ENCODE measurements at places on chromosomes 2 and 18.

DNA sequence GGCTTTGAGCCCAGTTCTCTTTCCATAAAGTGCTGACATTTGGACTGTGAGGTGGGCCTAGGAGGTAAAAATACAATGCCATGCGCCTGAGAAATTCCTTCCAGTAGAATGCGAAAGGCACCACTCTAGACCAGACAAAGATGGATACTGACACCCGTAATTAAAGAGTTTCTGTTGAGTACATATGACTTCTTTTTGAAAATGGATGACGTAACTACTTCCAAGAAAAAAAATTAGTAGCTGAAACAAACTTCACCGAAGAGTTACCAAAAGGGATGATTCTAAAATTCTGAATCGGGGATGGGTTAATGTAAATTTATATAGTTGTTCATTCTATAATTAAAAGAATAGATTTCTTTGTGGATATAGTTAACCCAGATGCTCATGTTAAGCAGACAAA, 146.8 kb downstream of the ALK start:
- no peak for DNase-seq

GRCh38 chr2:232492236-232492848, 4.7 kb upstream of the ECEL1 start:
- DNase-seq = no peak

DNA sequence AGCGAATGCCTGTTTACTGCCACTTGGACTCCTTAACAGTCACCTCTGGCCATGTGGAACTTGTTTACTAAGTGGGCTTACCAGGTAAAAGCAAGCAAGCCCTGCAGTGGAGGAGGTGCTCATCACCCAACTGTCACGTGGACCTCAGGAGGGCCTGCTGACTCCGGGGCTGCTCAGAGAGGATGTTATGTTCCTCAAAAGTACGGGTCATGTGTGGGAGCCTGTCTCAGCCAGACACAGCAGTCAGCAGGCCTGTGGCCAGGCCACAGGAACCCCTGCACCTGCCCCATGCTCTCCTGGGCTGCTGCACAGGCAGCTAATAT, 36.2 kb downstream of the AMER3 start:
- DNase-seq = no peak

GRCh38 chr2:109679626-109680025, 65.5 kb downstream of the SOWAHC start:
- DNase-seq = no peak

DNA sequence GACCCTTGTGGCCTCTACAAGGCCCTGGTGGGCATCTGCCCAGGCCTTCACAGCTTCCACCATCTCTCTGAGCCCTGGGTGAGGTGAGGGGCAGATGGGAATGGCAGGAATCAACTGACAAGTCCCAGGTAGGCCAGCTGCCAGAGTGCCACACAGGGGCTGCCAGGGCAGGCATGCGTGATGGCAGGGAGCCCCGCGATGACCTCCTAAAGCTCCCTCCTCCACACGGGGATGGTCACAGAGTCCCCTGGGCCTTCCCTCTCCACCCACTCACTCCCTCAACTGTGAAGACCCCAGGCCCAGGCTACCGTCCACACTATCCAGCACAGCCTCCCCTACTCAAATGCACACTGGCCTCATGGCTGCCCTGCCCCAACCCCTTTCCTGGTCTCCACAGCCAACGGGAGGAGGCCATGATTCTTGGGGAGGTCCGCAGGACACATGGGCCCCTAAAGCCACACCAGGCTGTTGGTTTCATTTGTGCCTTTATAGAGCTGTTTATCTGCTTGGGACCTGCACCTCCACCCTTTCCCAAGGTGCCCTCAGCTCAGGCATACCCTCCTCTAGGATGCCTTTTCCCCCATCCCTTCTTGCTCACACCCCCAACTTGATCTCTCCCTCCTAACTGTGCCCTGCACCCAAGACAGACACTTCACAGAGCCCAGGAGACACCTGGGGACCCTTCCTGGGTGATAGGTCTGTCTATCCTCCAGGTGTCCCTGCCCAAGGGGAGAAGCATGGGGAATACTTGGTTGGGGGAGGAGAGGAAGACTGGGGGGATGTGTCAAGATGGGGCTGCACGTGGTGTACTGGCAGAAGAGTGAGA, 2.0 kb downstream of the PROC start:
- no peak for DNase-seq

DNA sequence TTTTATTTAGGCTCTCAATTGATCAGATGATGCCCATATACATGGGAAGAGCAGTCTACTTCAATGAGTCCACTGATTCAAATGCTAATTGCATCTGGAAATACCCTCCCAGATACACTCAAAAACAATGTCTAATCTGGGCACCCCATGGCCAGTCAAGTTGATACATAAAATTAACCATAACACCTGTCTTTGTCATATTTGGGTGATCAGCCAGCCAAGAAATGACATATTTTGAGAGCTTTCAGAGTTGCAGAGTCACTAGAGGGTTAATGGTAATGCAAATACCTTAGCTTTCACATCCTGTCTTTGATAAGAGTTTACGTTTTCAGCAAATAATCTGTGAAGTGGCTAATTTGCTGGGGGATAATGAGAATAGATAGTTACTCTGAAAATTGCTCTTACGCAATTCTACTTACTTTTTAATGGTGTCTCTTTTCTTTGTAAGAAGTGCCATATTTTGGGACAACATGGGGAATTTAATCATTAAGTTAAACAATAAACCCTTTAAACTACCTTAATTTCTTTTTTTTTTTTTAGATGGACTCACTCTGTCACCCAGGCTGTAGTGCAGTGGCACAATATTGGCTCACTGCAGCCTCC, 49.1 kb downstream of the CCDC195 start:
- no peak for DNase-seq

DNA sequence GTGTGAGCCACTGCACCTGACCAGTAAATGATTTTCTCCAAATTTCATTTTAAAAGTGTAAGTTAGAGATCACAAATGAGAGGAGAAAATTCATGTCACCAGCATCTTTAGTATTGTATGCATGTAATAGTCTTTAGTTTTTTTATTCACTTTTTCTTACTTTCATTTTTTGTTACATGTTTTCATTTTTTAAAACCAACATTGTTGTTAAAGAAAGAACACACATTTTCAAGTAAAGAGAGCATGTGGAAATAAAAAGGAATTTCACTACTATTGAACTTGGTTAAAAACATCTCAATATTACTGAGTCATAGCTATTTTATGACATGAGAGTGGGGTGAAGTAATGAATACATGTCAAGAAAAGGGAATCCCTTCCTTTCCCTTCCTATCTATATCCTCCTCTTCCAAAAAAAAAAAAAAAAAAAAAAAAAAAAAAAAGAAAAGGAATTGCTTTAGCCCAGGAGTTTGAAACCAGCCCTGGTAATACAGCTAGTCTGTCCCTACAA, 29.1 kb upstream of the PMAIP1 start:
- DNase-seq = no peak

- DNase-seq = no peak
Measured at GRCh38 chr2:169977530-169977929, 150.3 kb downstream of the UBR3 start.

GRCh38 chr2:105416156-105416555, 17.3 kb upstream of the FHL2 start:
- DNase-seq = no peak

DNA sequence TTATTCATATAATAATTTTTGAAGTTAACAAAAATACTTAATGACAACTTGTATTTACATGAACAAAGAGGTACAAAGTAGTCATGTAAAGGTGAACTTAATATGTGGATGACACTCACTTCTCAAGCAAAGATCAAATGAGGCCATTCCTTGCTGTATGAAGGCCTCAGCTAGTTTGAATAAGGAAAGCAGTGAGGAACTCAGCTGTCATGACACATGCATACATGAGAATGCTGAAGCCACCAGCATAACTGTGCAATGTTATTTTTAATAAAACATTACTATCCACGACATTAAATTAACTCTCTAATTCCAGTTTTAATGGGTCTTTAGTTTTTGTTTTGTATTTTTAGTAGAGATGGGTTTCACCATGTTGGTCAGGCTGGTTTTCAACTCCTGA, 102.9 kb downstream of the CDH2 start:
- no peak for DNase-seq

- no peak for DNase-seq
Measured at GRCh38 chr2:117691595-117691994, 122.9 kb upstream of the DDX18 start.

DNA sequence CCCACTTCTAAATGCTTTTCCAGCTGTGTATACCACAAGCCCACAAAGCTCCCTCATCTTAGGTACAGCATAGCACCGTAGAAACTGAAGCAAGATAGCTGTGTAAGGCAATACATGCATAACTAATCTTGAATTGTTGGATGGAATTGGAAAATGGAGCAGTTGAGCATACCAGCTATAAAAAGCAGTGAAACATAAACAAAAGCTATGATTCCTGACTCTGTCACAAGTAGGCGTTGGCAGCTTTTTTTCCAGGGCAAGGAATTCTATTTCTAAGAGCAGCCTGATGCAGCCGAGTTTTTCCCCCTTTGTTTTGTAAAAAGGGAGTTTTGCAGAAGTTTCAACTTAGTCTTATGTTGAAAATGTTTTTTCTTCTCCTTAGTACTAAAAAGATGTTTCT, 32.4 kb downstream of the MOGAT1 start:
- no peak for DNase-seq

- no peak for DNase-seq
Measured at GRCh38 chr2:102340778-102341177, 14.8 kb upstream of the IL18R1 start.

GRCh38 chr2:890791-891190, 59.9 kb upstream of the SNTG2 start:
- no peak for DNase-seq

DNA sequence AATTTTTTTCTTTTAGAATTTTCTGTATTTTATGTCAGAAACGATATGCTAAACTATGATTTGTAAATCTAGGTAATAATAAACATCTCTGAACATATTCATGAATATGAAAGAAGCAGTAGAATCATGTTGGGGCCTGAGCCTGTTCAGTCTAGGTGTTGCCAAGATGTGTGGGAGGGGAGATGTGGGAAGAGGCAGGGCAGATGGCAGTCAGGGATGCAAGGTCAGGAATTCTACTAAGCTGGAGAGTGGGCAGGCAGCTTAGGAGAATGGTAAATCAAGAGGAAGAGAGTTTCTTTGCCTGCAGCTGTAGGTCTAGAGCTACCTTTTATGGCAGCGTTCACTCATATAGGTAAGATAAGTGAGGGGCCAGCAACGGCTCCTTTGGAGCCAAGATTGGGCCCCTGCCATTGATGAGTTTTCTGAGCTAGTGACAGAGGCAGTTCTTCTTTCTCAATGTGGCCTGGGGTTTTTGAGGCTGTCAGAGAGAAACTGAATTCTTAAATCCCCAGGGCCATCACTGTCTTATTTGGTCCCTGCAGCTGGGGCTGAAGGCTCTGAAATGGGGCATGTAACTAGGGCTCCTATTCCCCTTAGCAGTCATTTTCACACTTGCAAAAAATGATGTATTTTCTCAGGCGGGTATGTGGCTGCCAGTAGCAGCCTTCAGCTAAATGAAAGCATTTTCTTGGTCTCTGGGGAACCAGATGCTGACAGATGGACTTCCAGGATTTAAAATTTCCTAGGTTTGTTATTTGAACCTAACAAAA, 232.8 kb downstream of the PIK3C3 start:
- no peak for DNase-seq

DNA sequence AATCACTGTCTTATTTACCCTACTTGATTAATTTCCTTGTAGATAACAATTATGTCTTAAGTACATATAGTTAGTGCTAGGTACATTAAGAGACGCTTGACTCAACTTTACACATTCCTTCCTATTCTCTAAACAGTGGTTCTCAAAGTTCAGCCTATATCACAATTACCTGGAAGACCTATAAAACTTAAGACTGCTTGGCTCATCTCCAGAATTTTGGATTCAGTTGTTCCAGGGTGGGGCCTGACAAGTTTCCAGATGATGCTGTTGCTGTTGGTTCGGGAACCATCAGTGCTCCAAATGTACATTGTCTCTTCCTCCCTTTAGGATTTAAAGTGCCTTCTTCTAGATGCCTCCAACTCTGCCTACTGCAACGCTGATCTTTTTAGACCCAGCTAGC, 4.0 kb downstream of the PPP3R1 start:
- no peak for DNase-seq

DNA sequence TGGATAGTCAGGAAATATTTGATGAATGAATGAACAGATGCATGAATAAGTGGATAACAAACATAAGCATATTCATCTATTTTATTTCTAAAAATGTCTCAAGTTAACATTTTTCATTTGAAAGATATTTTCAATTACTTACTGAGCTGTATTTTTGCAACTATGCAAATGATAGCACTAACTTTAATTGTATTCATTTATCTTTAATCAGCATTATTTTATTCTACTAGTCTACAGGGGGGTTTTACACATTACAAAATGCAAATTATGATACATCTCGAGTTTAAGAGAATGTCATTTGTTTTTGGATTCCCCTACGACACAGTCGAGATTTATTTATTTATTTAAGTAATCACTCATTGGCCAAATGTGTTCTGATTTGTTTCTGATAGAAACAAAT, 530.6 kb downstream of the ERBB4 start:
- DNase-seq = no peak

GRCh38 chr18:31424383-31424988, 23.1 kb upstream of the DSG3 start:
- no peak for DNase-seq

DNA sequence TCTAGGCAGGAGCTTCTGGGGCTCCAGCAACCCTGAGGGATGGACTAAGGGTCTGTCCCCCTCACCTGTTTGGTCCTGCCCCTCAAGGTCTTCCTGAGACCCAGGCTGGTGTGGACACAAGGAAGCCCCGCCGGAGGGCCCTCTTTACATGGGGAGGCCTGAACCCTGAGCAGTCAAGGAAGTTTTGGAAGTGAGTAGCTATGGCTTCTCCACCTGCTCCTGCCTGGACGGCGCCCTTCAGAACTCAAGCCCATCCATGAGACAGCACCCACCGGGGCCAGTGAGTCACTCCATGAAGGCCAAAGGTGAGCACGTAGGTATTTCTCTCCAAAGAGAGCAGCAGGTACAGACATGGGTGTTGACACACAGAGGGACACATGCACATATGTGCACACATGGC, 98.2 kb upstream of the CTDP1 start:
- no peak for DNase-seq

DNA sequence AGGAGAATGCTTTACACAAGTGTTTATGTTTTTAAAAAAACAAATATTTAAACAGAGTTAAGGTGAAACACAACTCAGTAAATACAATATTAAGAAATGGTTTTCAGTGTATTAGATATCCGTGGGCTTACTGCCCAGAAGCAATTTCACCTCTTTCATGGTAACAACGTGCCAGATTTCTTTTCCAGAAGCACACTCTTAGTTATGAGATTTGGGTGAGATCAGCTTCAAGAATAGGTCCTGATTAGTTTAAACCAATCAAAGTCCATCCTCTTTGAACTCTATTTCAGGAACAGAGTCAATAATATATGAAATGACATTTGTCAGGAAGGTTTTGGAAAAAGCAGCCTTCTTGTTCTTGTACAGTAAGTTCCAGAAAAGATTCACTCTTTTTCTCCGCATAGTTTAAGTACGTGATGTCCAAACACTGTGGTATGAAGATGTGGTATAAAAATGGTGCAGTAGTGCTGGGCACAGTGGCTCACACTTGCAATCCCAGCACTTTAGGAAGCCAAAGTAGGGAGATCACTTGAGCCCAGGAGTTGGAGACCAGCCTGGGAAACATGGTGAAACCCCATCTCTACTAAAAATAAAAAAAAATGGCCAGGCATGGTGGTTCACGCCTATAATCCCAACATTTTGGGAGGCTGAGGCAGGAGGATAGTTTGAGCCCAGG, 14.7 kb downstream of the USP34 start:
- DNase-seq = no peak

Data from left renal pelvis (tissue), 4 donors.